Activated CD4-positive, alpha-beta T cell treated with anti-CD3 and anti-CD28 coated beads, Interleukin-2, amount 10 ng/mL, durations not matched to agents 24 days and 14 days (primary cell): ENCODE measurements at places on chromosomes 5 and 9.

GRCh38 chr5:136679233-136679632, 313.9 kb upstream of the TRPC7 start:
- DNase-seq: no peak

GRCh38 chr5:83430130-83431010, 41.2 kb upstream of the VCAN start:
- DNase-seq: peak; percentile 87

GRCh38 chr9:124296094-124296493, 38.3 kb downstream of the NEK6 start:
- no peak for DNase-seq

DNA sequence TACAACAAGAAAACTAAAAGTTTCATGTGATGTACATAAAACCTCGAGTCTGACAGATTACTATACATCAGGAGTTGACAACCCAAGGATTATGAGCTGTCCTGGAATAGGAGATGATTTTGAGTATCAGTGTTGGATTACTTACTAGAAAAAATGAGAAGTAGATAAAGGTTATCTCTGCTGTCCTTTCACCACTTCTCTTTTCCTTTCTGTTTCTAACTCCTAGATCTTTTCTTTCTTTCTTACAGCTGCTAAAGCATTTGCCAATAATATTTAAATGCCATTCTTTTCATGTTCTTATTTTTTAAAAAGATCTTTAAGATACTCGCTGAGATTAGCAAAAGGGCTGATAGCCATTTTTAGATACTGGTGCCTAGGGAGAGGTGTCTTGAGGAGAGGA, 14.8 kb downstream of the RBM27 start:
- DNase-seq: no peak

GRCh38 chr5:131430794-131431193, 166.9 kb downstream of the CDC42SE2 start:
- no peak for DNase-seq
